Activated CD8-positive, alpha-beta memory T cell treated with anti-CD3 and anti-CD28 coated beads for 4 hours (primary cell): ENCODE measurements at places on chromosomes 4 and X.
A peak's percentile ranks its signal among the peaks of the same experiment; 100 is the strongest.

GRCh38 chr4:75939890-75940691, 722 bp downstream of the NAAA start:
- DNase-seq, result peak; percentile 35

GRCh38 chr4:108527723-108528122, 92.7 kb upstream of the RPL34 start:
- DNase-seq, result no peak

GRCh38 chr4:150322646-150323045, 244.4 kb downstream of the DCLK2 start:
- no peak for DNase-seq

GRCh38 chr4:155692361-155692760, 25.7 kb downstream of the GUCY1A1 start:
- DNase-seq, result no peak

GRCh38 chrX:142891046-142891445, 134.7 kb upstream of the SPANXN4 start:
- no peak for DNase-seq

DNA sequence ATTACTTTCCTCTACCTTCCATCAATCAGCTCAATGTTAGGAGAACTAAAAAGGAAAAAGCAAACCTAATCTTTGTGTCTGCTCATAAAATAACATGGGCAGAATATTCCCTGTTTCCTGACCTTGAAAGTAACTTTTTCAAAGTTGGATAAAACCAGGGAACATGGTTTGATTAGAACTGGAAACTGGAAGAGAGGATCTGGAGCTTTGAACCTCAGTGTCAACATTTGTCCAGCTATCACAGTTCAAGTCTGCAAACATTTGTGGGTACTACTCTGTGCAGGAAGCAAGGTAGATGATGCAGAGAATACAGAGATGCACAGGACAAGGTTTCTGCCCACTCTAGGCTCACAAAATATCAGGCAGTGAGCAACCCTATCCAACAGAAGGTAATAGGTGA, 86.4 kb upstream of the TAB3 start:
- DNase-seq, result no peak

DNA sequence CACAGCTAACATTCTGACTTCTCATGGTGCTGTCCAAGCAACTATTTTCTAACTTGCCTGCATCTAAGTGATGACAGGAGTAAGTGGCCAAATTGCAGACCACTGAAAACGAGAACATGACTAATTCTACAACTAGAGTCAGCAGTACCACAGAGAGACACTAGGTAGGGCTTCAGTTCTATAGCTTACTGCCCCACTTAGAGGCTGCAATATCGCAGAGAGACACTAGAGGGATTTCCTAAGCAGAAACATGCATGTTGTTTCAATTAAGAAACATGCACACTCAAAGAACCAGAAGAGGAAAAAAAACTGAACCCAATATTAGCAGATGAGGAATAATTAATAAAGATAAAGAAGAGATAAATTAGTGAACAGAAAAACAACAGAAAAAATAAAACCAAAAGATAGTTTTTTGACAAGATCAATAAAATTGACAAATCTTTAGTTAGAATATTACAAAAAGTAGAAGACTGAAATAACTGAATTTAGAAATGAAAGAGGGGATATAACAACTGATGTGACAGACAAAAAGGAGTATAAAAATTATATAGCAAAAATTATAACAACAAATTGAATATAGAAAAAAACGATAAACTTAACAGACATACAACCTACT, 100.8 kb downstream of the SPIN4 start:
- DNase-seq, result no peak
